ENCODE measurements at places on chromosomes 5 and 9.
A peak's percentile ranks its signal among the peaks of the same experiment; 100 is the strongest.

DNA sequence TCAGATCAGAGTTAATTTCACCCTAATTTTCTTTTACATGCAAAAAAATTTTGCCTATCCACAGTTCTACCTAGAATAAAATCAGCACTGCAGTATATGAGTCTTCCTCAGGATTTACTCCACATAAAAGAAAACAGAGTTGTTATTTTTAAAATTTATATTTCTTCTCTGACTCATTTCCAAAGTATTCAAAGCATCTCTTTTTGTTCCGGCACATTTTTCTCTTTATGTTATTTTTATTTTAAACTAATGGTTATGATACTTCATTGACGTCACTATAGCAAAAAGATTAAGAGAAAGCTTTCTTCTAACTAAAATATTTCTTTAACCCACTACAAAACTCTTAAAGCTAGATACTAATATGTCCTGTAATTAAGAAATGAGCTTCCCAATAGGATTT is 590.4 kb downstream of the PRELID2 start:
- no peak for DNase-seq
- H3K27ac ChIP-seq = no peak overlapping the region
- H3K4me3 ChIP-seq = no peak overlapping the region
- no peaks in the 10 kb centered on the region for H3K4me1 ChIP-seq
- no peaks in the 10 kb centered on the region for H3K36me3 ChIP-seq
- H3K27me3 ChIP-seq = no peaks in the 10 kb centered on the region

DNA sequence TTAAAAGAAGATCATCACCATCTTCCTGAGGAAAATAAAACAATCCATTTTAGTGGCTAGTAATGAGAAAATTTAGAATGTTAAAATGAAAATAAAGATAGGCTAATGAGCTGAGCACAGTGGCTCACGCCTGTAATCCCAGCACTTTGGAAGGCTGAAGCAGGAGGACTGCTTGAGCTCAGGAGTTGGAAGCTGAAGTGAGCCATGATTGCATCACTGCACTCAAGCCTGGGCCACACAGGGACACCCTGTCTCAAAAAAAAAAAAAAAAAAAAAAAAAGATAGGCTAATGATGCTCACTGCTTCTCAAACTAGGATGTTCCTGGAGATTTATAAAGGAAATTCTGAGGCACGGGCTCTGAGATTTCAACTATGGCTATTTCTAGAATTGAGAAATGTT is 50.3 kb downstream of the CPLANE1 start:
- H3K4me1 ChIP-seq = peaks cover 15% of the 10 kb centered on the region
- DNase-seq = no peak
- no peak overlapping the region for H3K27ac ChIP-seq
- peaks cover 4% of the 10 kb centered on the region for H3K36me3 ChIP-seq

- no peak for DNase-seq
- H3K27me3 ChIP-seq = no peaks in the 10 kb centered on the region
- H3K4me1 ChIP-seq = peaks cover 97% of the 10 kb centered on the region
- peak overlapping the region; percentile 83 for H3K27ac ChIP-seq
These were observed 10.2 kb downstream of the TNFAIP8 start for GRCh38 chr5:119365847-119366539.

DNA sequence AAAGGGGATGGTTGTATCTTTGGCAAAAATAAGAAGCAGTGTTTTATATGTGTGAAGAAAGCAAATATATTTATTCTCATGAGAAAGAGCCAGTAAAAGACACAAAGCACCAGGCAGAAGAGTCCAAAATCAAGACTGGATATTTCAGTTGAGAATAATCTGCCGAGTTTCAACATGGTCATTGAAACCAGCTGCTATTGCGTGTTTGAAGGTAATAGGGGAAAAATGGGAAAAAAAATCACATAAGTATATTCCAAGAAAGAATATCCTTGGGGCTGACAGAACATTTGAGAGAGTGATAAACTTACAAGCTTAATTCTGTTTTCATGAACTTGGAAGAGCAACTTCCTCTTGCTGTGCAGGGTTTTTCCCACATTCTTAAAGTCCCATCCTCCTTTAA is 79.9 kb downstream of the ISOC1 start:
- H3K27me3 ChIP-seq = no peaks in the 10 kb centered on the region
- H3K36me3 ChIP-seq = no peaks in the 10 kb centered on the region
- H3K4me3 ChIP-seq = no peak overlapping the region
- DNase-seq = no peak

GRCh38 chr5:82349652-82350051 is 71.5 kb upstream of the RPS23 start:
- H3K4me1 ChIP-seq = no peaks in the 10 kb centered on the region
- H3K36me3 ChIP-seq = no peaks in the 10 kb centered on the region
- no peak overlapping the region for H3K27ac ChIP-seq
- DNase-seq = no peak
- peaks cover 9% of the 10 kb centered on the region for H3K27me3 ChIP-seq
- no peak overlapping the region for H3K4me3 ChIP-seq

GRCh38 chr5:180690562-180690961 is 41.2 kb upstream of the FLT4 start:
- peak overlapping the region; percentile 97 for H3K27ac ChIP-seq
- no peaks in the 10 kb centered on the region for H3K36me3 ChIP-seq
- DNase-seq = no peak
- peak overlapping the region; percentile 78 for H3K4me3 ChIP-seq
- no peaks in the 10 kb centered on the region for H3K27me3 ChIP-seq

GRCh38 chr9:128310461-128310860 is 11.8 kb downstream of the TRUB2 start:
- H3K27me3 ChIP-seq = no peaks in the 10 kb centered on the region
- H3K4me1 ChIP-seq = no peaks in the 10 kb centered on the region
- H3K36me3 ChIP-seq = no peaks in the 10 kb centered on the region
- no peak for DNase-seq
- H3K27ac ChIP-seq = no peak overlapping the region
- H3K4me3 ChIP-seq = no peak overlapping the region

- no peak overlapping the region for H3K27ac ChIP-seq
- H3K27me3 ChIP-seq = no peaks in the 10 kb centered on the region
- DNase-seq = no peak
- no peaks in the 10 kb centered on the region for H3K4me1 ChIP-seq
- H3K36me3 ChIP-seq = no peaks in the 10 kb centered on the region
- H3K4me3 ChIP-seq = no peak overlapping the region
These were observed 381.9 kb upstream of the ZNF462 start for GRCh38 chr9:106481013-106481609.

DNA sequence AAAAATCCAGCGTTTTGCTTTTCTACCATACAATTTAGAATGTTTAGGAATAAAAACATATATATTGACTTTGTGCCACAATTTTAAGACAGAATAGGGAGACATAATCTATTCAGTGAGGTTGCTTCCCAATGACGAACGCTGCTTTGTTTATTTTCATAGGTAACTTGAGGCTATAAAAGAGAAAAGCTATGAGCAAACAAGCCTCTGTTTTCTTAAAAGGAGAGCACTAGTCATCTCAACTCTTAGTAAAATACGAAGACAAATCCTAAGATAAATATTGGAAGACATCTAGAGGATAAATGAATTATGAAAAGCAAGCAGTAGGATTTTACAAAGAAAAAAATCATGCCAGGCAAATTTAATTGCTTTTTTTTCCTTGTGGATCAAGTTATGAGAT is 363.6 kb downstream of the ANXA1 start:
- no peak for DNase-seq
- H3K27me3 ChIP-seq = no peaks in the 10 kb centered on the region
- H3K4me1 ChIP-seq = no peaks in the 10 kb centered on the region
- H3K4me3 ChIP-seq = no peak overlapping the region

DNA sequence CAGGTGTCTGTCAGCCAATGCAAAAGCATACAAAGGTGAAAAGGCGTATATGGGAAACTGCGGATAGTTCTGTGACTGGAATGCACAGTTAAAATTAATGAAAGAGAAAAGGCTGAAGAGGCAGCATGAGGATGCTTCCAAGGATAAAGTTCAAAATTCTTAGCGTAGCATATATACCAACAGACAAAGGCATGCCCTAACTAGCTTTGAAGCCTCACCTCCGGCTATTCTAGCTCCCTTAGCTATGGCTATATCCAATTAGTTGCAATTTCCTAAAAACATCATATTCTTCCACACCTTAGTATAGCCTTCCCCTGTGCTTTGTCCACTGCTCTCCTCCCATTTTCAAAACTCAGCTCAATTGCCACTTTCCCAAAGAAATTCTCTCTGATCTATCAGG is 1.4 kb upstream of the DNAJA1 start:
- peak overlapping the region; percentile 97 for H3K27ac ChIP-seq
- H3K36me3 ChIP-seq = peaks cover 7% of the 10 kb centered on the region
- no peak for DNase-seq
- H3K27me3 ChIP-seq = no peaks in the 10 kb centered on the region

GRCh38 chr5:68344447-68345111 is 129.0 kb downstream of the PIK3R1 start:
- no peak overlapping the region for H3K4me3 ChIP-seq
- peaks cover 7% of the 10 kb centered on the region for H3K36me3 ChIP-seq
- no peak for DNase-seq
- H3K27ac ChIP-seq = no peak overlapping the region
- H3K27me3 ChIP-seq = no peaks in the 10 kb centered on the region

GRCh38 chr5:74167206-74167929 is 473.2 kb downstream of the ENC1 start:
- no peak for DNase-seq
- no peak overlapping the region for H3K4me3 ChIP-seq
- H3K36me3 ChIP-seq = no peaks in the 10 kb centered on the region
- no peaks in the 10 kb centered on the region for H3K4me1 ChIP-seq
- H3K27me3 ChIP-seq = no peaks in the 10 kb centered on the region

GRCh38 chr9:131697908-131698617 is 41.8 kb downstream of the RAPGEF1 start:
- peaks cover 89% of the 10 kb centered on the region for H3K4me1 ChIP-seq
- peak overlapping the region; percentile 72 for H3K27ac ChIP-seq
- H3K4me3 ChIP-seq = no peak overlapping the region
- H3K36me3 ChIP-seq = no peaks in the 10 kb centered on the region
- H3K27me3 ChIP-seq = no peaks in the 10 kb centered on the region

- H3K4me3 ChIP-seq = no peak overlapping the region
- no peaks in the 10 kb centered on the region for H3K27me3 ChIP-seq
- H3K36me3 ChIP-seq = peaks cover 31% of the 10 kb centered on the region
- peaks cover 22% of the 10 kb centered on the region for H3K4me1 ChIP-seq
- DNase-seq = no peak
These were observed 8.6 kb downstream of the RAB14 start for GRCh38 chr9:121192959-121193640.

DNA sequence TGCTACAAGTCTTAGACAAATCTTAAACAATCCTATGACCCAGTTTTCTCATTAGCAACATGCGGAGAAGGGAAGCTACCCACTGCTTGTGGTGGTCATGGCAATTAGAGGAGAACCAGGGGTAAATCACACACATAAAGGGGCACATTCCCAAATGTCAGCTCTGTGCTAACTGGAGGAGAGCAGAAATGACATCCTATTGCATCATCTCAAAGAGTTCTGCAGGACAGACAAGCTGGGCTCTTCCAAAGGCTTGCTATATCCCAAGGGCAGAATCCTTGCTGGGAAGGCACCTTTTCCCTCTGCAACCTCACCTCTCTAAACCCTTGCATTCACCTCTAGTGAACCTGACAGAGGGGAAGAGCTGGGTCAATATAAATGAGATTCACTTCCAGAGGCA is 17.0 kb upstream of the WWC1 start:
- H3K4me1 ChIP-seq = no peaks in the 10 kb centered on the region
- no peak for DNase-seq
- no peak overlapping the region for H3K4me3 ChIP-seq
- H3K36me3 ChIP-seq = no peaks in the 10 kb centered on the region
- H3K27me3 ChIP-seq = peaks cover 29% of the 10 kb centered on the region
- H3K27ac ChIP-seq = no peak overlapping the region
